RKO (cell line): ENCODE measurements at places on chromosomes 3 and 15.

- peak; percentile 92 for DNase-seq
Observed at GRCh38 chr3:170614214-170614966, 28.5 kb upstream of the SLC7A14 start.

DNA sequence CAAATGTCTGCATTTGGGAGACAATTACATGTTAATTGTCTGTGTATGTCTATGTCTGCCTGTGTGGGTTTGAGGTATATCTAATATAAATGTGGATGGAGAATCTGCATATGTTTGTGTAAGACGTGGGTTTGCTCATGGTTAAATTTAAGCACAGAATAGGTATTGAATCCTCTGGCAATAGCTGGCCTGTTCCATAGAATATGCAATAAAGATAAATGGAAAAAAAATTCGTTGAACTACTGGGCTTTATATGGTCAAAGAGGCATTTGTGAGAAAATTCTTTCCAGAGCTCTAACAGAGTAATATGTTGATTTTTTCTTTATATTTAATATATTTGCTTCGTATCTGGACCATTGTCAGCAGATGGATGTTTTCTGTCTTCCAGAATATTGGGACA lies 1.4 kb downstream of the VPS8 start:
- DNase-seq: no peak

- DNase-seq: no peak
Observed at GRCh38 chr3:9779721-9780457, 10.1 kb upstream of the CAMK1 start.

- peak; percentile 71 for DNase-seq
Observed at GRCh38 chr15:53197426-53197839, 407.3 kb upstream of the ONECUT1 start.

DNA sequence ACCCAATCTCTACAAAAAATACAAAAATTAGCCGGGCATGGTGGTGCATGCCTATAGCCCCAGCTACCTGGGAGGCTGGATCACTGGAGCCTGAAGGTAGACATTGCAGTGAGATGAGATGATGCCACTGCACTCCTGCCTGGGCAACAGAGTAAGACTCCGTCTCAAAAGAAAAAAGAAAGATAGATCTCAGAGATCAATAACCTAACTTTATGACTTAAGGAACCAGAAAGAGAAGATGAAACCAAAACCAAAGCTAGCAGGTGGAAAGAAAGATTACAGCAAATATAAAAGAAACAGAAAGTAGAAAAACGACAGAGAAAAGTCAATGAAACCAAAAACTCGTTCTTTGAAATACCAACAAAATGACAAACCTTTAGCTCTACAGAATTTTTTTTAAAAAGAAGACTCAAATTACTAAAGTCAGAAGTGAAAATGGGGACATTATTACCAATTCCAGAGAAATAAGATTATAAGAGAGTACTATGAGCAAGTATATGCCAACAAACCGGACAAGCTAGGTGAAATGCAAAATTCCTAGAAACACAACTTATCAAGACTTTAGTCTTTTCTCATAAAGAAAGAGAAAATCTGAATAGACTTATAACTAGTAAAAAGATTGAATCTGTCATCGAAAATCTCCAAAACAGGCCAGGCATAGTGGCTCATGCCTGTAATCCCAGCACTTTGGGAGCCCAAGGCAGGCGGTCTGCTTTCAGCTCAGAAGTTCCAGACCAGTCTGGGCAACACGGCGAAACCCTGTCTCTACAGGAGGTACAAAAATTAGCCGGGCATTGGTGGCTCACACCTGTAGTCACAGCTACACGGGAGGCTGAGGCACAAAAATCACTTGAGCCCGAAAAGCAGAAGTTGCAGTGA lies 35.0 kb downstream of the ACAP2 start:
- no peak for DNase-seq

DNA sequence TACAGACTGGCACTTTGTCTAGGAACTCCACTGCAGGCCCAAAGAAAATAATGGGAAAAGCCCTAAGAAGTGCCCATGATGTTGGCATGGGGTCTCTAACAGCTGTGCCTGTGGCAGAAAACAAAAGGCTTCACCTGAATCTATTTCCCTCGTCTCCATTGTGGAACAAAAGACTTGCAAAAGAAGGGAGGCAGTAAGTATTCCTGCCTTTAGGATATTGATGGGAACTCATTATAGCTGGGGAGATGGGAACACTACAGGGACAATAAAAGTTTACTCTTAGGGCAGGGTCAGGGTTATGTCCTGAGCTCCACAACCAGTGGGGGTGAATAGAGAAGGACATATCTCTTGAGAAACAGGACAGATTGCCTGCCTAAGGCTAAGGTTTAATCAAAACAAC lies 930.6 kb upstream of the EPHA6 start:
- no peak for DNase-seq

DNA sequence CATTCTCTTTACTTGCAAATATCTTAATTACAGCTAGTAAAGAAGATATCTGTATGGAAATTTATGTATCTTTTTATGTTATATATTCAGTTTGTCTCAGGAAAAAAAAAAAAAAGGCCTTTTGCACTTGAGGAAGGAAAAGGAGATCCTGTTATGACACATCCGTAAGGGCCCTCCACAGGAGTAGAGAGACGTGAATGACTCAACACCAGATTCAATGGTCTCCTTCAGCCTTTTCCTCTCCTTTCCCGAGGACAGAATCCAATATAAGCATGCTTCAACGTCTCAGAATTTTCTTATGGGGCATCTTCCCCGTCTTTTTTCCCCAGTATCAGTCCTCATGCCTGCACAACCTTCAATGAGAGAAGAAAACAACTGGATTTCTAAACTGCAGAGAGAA lies 340.3 kb downstream of the NTRK3 start:
- DNase-seq: no peak

GRCh38 chr3:135106445-135106844 lies 311.4 kb downstream of the EPHB1 start:
- DNase-seq: peak; percentile 45

DNA sequence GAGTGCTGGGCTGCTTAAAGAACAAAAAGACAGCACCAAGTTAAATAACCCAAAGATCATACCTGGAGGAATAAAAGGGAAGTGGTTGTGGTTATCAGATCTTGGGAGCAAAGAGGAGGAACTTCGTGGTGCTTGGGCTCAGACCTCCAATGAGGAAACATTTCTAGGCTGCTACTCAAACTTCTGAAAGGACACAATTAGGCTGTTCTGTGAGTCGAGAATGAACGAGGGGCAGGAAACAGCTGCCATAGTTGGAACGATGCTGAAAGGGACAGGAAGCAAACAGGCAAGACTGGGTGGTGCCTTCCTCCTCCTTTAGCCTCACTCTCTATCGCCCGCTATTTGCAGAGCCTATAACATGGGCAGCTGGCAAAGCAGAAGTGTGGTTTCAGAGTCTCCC lies 276.3 kb upstream of the ARRDC4 start:
- no peak for DNase-seq

GRCh38 chr15:76274226-76274625 lies 37.0 kb downstream of the ETFA start:
- no peak for DNase-seq

DNA sequence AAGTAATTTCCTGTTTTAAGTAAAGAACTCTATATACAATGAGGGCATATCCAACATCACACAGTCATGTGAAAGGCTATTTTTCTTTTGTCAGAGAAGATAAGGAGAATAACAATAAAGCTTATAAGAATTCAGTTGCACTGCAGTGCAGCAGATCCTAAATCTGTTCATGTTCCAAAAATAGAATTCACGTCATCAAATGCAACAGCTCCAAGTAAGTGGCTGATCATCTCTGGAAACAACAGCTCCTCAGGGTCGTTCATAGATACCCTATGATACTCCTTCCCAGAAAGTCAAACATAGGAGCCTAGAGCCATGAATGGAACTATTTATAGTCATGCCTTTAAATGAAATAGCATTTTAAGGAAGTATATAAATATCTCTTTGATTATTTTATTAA lies 100.2 kb downstream of the FMN1 start:
- no peak for DNase-seq

- DNase-seq: no peak
Observed at GRCh38 chr3:185786956-185787877, 37.6 kb downstream of the IGF2BP2 start.

GRCh38 chr3:105866656-105867653 lies 1.9 kb downstream of the CBLB start:
- DNase-seq: peak; percentile 82

GRCh38 chr15:82072926-82073537 lies 27.2 kb upstream of the MEX3B start:
- no peak for DNase-seq

DNA sequence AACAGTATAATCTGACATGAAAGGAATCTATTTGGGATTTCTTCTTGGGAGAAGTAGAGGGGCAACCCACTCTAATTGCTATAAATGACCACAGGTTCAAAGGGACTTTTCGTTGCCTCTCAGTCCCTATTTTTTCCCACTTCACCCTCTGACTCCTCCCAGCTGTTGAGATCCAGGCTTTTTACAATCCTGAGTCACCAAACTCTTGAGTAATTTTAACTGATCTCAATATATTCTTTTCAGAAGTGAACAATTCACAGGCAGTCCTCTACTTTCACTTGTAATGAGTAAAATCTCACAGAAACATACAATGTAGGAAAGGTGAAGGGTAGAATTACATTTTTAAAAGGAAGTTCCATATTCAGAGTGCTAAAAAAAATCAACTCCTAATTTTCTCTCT lies 44.6 kb downstream of the EIF4E3 start:
- no peak for DNase-seq

DNA sequence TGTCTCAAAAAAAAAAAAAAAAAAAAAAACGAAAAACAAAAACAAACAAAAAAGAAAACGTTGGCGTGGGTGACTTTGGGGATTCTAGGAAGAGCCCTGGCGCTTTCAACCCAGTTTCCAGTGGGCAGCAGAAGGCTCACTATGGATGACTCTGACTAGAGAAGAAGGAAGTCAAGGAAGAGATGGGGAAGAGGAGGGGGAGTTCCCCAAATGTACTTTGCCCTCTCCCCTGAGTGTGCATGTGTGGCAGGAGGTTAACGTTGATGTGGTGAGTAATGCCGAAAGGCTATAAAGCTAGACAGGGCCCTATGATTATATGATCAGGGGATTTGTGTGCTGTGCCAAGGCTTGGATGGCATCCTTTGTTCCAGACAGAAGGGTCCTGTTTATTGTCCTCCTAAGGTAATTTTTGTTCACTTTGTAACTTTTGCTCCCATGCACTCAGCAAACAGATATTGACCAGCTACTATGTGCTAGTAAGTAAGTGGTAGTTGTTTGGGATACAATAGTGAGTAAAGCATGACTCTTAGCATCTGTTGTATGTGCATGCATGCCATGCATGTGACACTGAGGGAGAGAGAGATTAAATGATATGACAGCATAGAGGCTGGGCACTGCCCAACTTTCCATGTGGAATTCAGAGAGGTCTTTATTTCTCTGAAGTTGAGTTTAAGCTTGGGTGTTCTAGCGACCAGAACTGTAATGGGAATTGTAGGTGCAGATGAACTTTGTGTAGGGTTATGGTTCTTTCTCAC lies 750 bp upstream of the HHLA2 start:
- no peak for DNase-seq

DNA sequence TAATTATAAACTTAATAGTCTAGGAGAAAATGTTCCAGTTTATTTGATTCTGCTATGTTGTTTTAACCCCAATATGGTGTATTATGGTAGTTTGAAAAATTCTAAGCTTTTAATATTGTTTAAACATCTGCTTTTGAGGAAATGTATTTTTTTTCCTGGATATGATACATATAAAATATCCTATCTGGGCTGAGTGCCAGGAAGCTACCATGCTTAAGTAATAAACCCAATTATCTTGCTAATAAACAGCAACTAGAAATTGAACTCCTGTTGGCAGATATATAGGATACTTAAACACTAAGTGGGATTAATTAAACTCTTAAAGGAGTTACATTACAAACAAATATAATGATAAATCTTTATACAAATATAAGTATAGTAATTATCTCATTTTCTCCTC lies 293.7 kb upstream of the GRM7 start:
- no peak for DNase-seq

DNA sequence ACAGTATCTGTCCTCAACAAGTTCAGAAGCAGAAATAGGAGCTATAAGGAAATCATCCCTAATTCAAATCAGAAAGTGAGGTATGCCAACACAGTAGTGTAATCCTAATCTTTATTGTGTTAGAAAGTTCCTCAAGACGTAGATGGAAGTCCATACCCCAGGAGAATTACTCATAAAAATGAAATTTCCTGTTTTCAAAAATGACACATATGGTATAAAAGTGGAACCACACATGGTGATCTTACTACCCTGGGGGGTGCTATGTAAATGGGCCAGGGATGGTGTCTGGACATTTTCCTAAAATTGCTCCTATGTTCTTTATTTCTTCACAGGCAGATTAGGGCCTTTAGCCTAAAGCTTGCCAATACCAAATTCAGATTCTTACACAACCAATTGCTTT lies 204.1 kb downstream of the ARRDC4 start:
- DNase-seq: no peak

- no peak for DNase-seq
Observed at GRCh38 chr3:143170074-143170473, 50.5 kb downstream of the CHST2 start.

DNA sequence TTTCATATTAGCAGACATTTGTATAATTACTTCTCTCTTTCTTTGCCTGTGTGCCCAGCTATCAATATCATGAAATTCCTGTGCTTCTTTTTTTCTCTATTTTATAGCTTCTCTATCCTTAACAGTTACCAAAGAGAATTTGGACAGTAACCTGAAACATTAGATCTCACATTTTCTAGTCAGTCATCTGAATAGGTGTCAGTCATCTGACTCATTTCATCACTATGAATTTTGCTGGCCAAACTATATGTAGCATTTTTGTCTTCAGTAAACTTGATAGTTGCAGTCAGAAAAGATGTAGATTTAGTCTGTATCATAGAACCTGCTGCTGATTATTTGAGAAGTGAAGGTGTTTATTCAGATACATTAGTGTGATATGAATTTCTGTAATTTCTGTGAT lies 52.6 kb downstream of the HMG20A start:
- no peak for DNase-seq

- no peak for DNase-seq
Observed at GRCh38 chr15:63913786-63914315, 80.1 kb upstream of the HERC1 start.

DNA sequence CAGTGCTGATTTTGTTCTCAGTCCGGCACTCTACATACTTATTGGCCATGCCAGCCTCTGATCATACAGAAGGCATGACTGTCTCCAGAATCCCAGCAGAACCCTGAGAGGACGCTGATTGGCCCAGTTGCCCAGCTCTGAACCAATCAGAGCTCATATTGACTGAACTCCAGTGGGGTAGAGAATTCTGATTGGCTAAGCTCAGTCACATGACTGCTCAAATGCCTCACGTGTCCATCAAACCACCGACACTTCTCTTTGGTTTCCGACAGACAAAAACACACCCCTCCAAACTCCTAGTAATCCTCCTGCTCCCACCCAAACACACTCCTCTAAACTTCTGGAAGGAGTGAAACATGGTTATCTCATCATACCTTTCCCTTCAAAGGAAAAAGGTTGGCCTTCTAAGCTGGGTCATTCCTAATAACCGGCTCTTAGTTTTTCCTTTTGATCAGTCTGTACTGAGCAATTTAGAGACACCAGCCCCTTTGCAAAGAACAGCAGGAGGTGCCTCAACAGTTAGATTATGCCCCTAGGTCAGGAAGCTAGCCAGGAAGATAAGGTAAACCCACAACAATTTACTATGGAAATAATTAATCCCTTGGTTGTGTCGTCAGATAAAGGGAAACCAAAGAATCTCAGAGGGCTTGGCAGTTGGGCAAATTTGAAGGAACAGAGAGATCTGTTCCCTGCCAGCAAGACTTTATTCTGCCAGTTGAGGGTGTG lies 187.8 kb downstream of the TLE3 start:
- no peak for DNase-seq
